Heart left ventricle (tissue), 16 donors: ENCODE measurements at places on chromosomes 2 and 18. TPM values are rescaled to one million over a fixed set of nuclear protein-coding genes. Genes with fewer than 3 reads are reported as not detected.

- no peaks in the 10 kb centered on the region for H3K27me3 ChIP-seq
- DNase-seq, result no peak
- no peak overlapping the region for H3K27ac ChIP-seq
- H3K36me3 ChIP-seq, result no peaks in the 10 kb centered on the region
- H3K4me3 ChIP-seq, result no peak overlapping the region
Observed at GRCh38 chr2:140643761-140644187, 1487.0 kb downstream of the LRP1B start.

GRCh38 chr2:184814421-184814820 lies 216.1 kb downstream of the ZNF804A start:
- H3K4me1 ChIP-seq, result no peaks in the 10 kb centered on the region
- no peak overlapping the region for H3K27ac ChIP-seq
- H3K27me3 ChIP-seq, result no peaks in the 10 kb centered on the region

GRCh38 chr2:144084114-144084661 lies 435.7 kb downstream of the ZEB2 start:
- DNase-seq, result no peak
- no peaks in the 10 kb centered on the region for H3K4me1 ChIP-seq
- no peak overlapping the region for H3K27ac ChIP-seq
- no peaks in the 10 kb centered on the region for H3K27me3 ChIP-seq

- no peak overlapping the region for H3K27ac ChIP-seq
- no peaks in the 10 kb centered on the region for H3K36me3 ChIP-seq
- H3K4me1 ChIP-seq, result no peaks in the 10 kb centered on the region
- no peaks in the 10 kb centered on the region for H3K27me3 ChIP-seq
- no peak for DNase-seq
- H3K4me3 ChIP-seq, result no peak overlapping the region
Observed at GRCh38 chr2:68367953-68368653, 3.0 kb downstream of the PLEK start.

VAMP5 gene
- 54.0 TPM for total RNA-seq

DNA sequence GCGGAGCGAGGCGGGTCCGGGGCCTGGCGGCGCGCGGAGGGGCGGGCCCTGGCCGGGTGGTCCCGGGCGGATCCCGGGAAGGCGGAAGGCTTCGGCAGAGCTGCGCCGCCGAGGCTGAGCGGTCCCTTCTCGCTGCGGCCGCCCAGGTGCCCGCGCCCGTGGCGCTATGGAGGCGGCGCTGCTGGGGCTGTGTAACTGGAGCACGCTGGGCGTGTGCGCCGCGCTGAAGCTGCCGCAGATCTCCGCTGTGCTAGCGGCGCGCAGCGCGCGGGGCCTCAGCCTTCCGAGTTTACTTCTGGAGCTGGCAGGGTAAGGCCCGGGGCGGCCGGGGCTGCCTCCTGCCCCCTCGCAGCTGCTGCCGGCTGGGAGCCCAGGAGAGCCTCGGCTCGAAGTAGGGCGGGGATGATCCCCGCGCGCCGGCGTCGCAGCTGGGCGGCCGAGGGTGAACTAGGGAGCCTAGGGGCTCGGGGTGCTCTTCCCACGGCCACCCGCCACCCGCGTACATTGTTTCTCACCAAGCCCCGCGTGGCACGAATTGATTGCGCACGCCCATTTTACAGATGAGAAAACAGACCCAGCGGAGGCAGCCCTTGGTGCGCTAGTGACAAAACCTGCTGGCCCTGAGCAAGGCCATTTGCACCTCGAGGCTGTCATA lies at the start of gene SLC66A3:
Gene SLC66A3, plus strand, starts transcription at position 87 of the 655 bp plus-strand sequence. Its CDS starts 80 bp downstream, at position 167.
- peak within 1 kb of the TSS; percentile 80 for H3K4me3 ChIP-seq
- no peak for DNase-seq
- H3K27me3 ChIP-seq, result no peaks in the 10 kb centered on the region
- H3K27ac ChIP-seq, result peak within 1 kb of the TSS; percentile 96
- peaks cover 15% of the 10 kb centered on the region for H3K4me1 ChIP-seq
- no peaks in the 10 kb centered on the region for H3K36me3 ChIP-seq

FKBP7 gene
- total RNA-seq, result 7.1 TPM

GRCh38 chr2:60505240-60505879 lies 48.1 kb downstream of the BCL11A start:
- DNase-seq, result no peak
- H3K27me3 ChIP-seq, result no peaks in the 10 kb centered on the region
- no peaks in the 10 kb centered on the region for H3K36me3 ChIP-seq
- H3K27ac ChIP-seq, result no peak overlapping the region
- H3K4me3 ChIP-seq, result no peak overlapping the region

RPIA gene
- total RNA-seq, result 7.6 TPM

GRCh38 chr18:8034674-8035073 lies 467.6 kb downstream of the PTPRM start:
- H3K36me3 ChIP-seq, result no peaks in the 10 kb centered on the region
- H3K4me3 ChIP-seq, result no peak overlapping the region
- H3K27me3 ChIP-seq, result no peaks in the 10 kb centered on the region
- no peak overlapping the region for H3K27ac ChIP-seq

REG3G gene
- total RNA-seq, result not detected

TSPYL6 gene
- not detected for total RNA-seq

CRYGD gene
- not detected for total RNA-seq

PKDCC gene
- 42.6 TPM for total RNA-seq

KRTCAP3 gene
- not detected for total RNA-seq

DNA sequence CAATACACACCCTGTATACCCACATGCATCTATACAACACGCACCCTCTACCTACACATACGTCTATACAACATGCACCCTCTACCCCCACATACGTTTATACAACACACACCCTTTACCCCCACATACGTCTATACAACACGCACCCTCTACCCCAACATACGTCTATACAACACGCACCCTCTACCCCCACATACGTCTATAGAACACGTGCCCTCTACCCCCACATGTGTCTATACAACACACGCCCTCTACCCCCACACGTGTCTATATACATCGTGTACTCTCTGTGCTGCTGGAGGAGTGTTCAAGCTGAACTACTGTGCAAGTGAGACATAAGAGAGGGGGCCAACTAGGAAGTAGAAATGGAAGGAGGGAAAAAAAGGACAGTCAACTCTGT lies 621.7 kb upstream of the HS6ST1 start:
- H3K27me3 ChIP-seq, result no peaks in the 10 kb centered on the region
- H3K27ac ChIP-seq, result no peak overlapping the region
- no peaks in the 10 kb centered on the region for H3K36me3 ChIP-seq
- H3K4me1 ChIP-seq, result no peaks in the 10 kb centered on the region
- DNase-seq, result no peak
- H3K4me3 ChIP-seq, result no peak overlapping the region

GRCh38 chr2:135169900-135170753 lies 118.0 kb downstream of the RAB3GAP1 start:
- no peak for DNase-seq
- H3K4me1 ChIP-seq, result no peaks in the 10 kb centered on the region
- H3K4me3 ChIP-seq, result no peak overlapping the region
- no peaks in the 10 kb centered on the region for H3K27me3 ChIP-seq

DNA sequence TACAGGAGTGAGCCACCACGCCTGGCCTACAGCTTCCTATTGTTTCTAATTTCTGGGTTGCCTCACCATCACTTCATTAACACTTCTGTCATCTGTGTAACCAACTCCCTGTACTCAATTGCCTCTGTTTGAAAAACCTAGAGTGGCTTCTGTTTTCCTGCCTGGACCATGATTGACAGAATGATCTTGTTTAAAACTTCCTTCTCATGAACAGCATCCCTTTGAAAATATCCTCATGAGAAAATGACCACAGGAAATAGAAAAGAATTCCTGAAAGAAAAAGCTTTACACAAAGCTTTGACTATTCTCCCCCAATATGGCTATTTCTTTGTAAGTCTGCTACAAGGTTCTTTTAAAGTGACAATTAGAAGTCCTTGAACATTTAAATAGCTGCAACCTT lies 672.3 kb downstream of the ARHGAP15 start:
- no peak overlapping the region for H3K4me3 ChIP-seq
- H3K27me3 ChIP-seq, result no peaks in the 10 kb centered on the region
- H3K36me3 ChIP-seq, result no peaks in the 10 kb centered on the region
- H3K27ac ChIP-seq, result no peak overlapping the region
- no peaks in the 10 kb centered on the region for H3K4me1 ChIP-seq
- no peak for DNase-seq

DNA sequence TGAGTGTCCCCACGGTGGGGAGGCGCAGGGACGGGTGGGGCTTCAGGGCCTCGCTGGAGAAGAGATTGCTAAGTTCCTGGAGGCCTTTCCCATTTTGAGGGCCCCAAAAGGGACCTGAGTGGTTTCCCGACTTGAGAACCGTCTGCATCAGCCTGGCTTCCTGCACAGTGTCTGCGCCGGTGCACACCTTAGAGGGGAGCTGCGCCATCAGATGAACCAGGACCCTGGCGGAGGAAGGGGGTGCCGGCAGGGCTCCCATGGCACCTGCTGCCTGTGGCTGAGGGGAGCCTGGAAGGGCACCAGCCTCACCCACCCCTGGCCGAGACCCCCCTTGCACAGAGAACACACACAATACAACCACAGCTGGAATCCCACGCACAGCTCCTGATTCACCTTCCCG lies 465.1 kb upstream of the MYT1L start:
- DNase-seq, result no peak
- H3K36me3 ChIP-seq, result no peaks in the 10 kb centered on the region
- H3K27me3 ChIP-seq, result no peaks in the 10 kb centered on the region
- no peak overlapping the region for H3K4me3 ChIP-seq
- no peaks in the 10 kb centered on the region for H3K4me1 ChIP-seq
- H3K27ac ChIP-seq, result no peak overlapping the region

MC4R gene
- not detected for total RNA-seq

GRCh38 chr18:12995952-12996477 lies 4.9 kb downstream of the CEP192 start:
- DNase-seq, result no peak
- H3K36me3 ChIP-seq, result peaks cover 10% of the 10 kb centered on the region
- no peaks in the 10 kb centered on the region for H3K27me3 ChIP-seq
- no peak overlapping the region for H3K4me3 ChIP-seq

KCTD18 gene
- 11.8 TPM for total RNA-seq

DNA sequence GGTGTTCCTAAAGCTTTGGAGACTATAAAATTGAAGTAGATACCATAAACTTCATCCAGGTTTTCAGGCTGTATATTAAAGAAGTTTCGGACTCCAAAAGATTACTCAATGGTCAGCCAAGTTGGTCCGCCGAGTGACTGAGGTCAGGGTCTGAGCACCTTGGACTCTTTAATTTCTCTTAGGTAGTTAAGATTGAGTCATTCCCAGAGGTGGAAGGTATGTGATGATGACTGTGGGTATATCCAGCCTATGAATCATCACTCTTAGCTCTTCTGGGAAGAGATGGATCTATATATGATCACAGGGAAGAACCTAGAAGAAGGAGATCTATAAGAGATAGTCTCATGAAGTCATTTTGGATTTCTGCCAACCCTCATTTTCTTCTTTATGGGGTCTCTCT lies 3.3 kb downstream of the ITGA6 start:
- peak overlapping the region; percentile 88 for H3K4me3 ChIP-seq
- H3K4me1 ChIP-seq, result peaks cover 31% of the 10 kb centered on the region
- H3K27me3 ChIP-seq, result peaks cover 24% of the 10 kb centered on the region
- H3K27ac ChIP-seq, result peak overlapping the region; percentile 92

DNA sequence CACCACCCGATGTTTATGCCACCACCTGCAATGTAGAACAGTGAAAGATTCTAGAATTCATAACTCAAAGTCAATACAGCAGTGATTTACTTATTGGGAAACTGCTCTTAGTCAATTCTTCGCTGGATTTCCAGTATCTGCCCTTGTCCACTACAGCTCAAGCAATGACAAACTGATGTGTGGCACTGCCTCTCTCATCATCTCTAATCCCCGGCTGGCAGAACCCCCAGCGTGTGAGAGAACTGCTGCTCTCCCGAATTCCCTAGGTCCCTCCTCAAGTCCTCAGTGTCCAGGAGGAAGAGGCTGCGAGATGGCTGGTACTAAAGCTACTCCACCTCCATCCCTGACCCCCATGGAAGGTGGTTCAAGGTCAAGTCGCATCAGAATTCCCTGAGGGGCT lies 1.6 kb downstream of the TXNL4A start:
- no peaks in the 10 kb centered on the region for H3K27me3 ChIP-seq
- H3K4me3 ChIP-seq, result no peak overlapping the region
- no peak for DNase-seq
- no peak overlapping the region for H3K27ac ChIP-seq

- no peaks in the 10 kb centered on the region for H3K4me1 ChIP-seq
- no peak for DNase-seq
- H3K4me3 ChIP-seq, result no peak overlapping the region
- H3K27me3 ChIP-seq, result no peaks in the 10 kb centered on the region
- H3K27ac ChIP-seq, result no peak overlapping the region
- H3K36me3 ChIP-seq, result no peaks in the 10 kb centered on the region
Observed at GRCh38 chr2:20141056-20141762, 83.7 kb downstream of the SDC1 start.

CEP192 gene
- 28.1 TPM for total RNA-seq
